Inflammatory macrophage (primary cell): ENCODE measurements at places on chromosomes 7 and 10.
A peak's percentile ranks its signal among the peaks of the same experiment; 100 is the strongest.

DNA sequence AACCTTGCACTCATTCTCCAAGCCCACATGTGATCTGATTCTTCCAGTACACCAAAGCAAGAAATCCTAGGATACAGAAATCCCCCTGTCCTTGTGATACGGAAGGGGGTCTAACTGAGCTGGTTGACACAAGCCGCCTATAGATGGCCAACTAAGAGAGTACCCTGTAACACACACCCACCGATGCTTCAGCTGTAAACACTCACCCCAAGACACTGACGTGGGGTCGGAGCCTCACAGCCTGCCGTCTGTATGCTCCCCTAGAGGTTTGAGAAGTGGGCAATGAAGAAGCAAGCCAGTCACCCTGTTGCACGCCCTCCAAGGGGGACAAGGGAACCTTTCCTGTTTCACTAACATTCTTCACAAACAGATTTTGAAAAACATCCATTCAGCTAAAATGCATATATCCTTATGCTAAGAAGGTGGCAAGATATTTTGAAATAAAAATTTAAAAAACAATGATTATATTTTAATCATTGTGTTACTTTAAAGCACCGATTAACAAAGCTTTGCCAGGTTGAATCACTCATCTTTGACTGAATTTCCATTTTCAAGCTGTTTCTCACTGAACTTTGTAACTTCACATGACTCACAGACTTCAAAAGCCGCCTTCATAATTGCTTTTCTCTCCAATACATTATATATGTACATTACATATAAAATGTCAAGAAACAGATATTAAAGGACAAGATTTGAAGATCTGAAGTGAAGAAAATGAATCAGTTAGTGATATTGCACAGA, 329.3 kb downstream of the ARL4A start:
- no peak for DNase-seq

GRCh38 chr7:149293946-149294633, 32.1 kb downstream of the ZNF783 start:
- no peak for DNase-seq

DNA sequence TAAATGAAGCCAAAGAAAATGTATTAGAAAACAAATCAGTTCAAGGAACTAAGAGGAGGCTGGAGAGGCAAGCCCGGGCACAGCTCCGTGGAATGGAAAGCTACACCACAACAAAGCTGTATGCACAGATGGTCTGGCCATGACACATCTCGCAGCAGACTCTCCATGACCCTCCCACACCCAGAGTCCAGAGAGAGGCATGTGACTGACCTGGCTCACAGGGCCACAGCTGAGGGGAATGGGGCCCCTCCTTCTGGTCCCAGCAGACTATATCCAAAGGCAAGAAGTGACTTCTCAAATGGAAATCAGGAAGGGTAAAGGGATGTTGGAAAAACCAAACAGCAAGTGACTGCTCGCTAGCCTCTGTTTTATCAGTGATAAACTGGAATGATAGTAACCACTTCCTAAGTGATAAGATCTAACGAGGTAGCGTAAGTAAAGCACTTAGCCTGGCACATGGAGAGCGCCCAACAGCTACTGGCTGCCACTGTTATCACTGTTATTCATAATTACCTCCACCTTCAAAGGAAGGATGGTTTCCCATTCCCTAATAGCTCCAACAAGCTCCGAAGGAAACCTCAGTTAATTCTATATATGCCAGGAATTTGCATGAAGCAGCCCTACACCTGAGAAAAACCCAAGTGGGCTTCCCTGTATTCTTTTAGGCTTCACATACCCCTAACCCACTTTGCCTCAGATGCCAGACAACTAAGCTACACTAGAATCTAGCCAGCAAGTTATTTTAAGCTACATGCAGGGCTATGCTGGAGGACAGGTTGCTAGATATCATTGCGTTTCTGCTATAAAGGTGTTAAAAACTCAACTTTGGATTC, 8.4 kb downstream of the OSBPL3 start:
- DNase-seq = peak; percentile 60

- no peak for DNase-seq
Observed at GRCh38 chr10:117218654-117219053, 21.4 kb downstream of the KCNK18 start.

GRCh38 chr7:26925768-26926167, 61.4 kb upstream of the SKAP2 start:
- no peak for DNase-seq

DNA sequence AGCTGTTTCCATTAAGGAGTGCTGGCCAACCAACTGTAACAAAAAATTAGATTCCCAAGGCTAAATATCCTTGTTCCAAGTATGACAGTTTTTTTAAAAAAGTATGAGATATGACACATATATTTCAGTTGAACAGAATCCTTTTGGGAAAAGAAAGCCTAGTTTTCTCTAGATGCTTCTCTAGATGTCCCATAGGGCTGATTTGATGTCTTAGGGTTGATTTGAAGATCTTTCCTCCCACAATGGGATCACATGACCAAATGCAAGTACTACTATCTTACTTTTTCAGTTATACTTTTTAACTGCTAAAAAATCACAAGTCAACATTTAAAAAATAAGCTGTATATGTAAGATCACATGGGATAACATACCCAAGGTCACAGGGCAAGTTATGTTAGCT, 3.7 kb downstream of the NAMPT start:
- no peak for DNase-seq

GRCh38 chr10:11018432-11018841, 765 bp downstream of the CELF2 start:
- DNase-seq = no peak

GRCh38 chr10:99466632-99467223, 36.3 kb upstream of the GOT1 start:
- DNase-seq = no peak

GRCh38 chr10:86357676-86358075, 8.9 kb downstream of the GRID1 start:
- DNase-seq = no peak

DNA sequence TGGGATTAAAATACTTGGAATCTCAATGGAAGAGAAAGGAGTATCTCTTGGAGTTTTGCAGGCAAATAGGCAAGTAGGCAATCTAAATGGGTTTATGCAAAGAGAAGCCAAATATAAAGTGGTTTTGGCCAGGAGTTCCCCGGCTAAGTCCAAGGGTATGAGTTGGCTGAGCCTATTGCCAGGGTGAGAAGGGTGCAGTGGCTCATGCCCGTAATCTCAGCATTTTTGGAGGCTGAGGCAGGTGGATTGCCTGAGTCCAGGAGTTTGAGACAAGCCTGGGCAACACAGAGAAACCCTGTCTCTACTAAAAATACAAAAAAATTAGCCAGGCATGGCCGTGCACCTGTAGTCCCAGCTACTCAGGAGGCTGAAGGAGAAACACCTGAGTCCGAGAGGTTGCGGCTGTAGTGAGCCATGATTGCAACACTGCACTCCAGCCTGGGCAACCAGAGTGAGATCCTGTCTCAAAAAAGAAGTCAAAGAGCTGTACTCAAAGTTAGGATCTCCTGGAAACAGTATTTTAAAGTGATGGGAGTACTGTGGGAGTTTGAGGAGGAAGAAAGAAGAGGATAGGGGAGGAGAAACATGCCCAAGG, 130.4 kb upstream of the RAB18 start:
- DNase-seq = no peak

DNA sequence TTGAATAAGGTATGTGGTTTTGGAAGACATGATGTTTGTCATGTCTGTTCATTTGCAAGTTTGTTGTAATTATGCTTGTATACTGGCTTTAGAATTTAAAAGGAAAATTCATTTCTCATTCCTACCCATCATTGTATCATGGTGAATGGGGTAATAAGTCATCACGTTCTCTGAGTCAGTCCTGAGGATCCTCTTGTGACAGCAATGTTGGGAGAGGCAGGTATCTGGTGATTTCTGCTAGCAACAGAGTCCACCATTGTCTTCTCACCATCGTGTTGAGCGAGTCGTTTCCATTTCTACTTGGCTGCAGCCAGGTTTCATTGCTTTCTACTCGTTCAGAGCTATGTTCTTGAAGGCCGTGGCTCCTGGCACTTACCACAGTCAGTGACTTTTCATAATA, 16.3 kb downstream of the CUL1 start:
- no peak for DNase-seq
